Liver (tissue), 10 donors: ENCODE measurements at places on chromosomes 11 and 22. TPM values are rescaled to one million over a fixed set of nuclear protein-coding genes. Genes with fewer than 3 reads are reported as not detected.

DNA sequence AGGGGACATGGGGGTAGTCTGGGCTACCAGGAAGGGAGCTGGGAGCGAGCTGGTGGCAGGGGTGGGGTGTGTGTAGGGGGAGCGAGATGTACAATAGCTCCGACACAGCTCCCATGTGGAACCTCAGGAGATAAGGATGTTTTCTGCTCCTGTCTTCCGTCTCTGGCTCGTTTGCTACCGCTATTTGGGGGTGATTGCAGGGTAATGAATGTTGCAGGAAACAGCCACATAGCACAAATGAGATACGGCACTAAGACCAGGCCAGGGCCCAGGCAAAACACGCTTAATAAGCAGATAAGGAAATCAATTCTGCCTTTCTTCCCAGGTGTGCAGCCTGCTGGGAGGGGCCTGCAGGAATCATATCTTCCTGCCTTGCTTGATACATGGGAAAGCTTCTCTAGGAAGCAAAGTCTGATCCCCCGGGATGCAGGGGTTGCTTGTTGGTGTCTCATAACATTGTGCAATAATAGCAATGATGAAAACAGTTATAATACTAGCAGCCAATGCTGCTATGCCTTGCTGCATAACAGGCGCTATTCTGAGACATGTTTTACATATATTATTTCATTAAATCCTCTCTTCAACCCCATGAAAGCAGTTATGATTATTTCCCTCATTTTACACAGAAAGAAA, 158.7 kb downstream of the ST3GAL4 start:
- peaks cover 8% of the 10 kb centered on the region for H3K27me3 ChIP-seq
- H3K4me3 ChIP-seq: no peak overlapping the region
- H3K27ac ChIP-seq: no peak overlapping the region
- H3K36me3 ChIP-seq: no peaks in the 10 kb centered on the region
- H3K4me1 ChIP-seq: no peaks in the 10 kb centered on the region

DNA sequence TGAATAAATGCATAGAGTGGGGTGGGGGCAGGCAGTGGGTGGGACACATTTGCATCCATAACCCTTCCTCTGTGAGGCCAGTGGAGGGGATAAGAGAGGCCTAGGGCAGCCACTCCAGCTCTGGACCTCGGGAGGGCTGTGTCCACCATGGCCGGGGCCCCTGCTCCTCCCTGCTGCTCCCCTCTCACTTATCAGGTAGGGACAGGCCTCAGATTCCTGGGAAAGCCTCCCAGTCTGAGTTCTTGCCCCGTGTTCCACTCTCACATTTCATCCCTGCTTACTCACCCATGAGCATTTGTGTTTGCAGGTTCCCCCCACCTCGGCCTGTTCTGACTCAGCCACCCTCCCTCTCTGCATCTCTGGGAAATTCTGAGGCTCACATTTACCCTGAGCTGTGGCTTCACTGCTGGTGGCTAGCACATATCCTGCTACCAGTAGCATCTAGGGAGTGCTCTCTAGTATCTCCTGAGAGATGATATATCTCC, 128.7 kb upstream of the TOP3B start:
- H3K4me3 ChIP-seq: no peak overlapping the region
- H3K4me1 ChIP-seq: no peaks in the 10 kb centered on the region
- H3K27ac ChIP-seq: no peak overlapping the region
- no peaks in the 10 kb centered on the region for H3K27me3 ChIP-seq

DNA sequence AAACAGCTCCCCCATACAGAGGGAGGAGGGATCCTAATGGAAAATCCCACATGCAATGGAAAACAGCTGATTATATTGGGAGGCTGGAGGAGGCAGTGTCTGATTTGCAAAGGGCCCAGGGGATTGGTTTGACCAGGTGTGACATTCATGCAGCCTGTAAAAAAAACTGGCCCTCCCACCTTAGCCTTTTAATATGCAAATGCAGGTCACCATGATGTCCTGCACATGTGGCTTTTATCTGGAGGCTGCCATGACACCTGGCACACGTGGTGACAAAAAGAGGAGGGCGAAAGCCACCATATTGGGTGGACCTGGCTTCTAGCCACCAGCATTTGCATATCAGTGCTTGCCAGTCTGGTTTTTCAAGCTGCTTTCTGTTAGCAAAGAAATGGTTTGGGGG, 48.5 kb downstream of the ZNF280B start:
- no peaks in the 10 kb centered on the region for H3K27me3 ChIP-seq
- no peak overlapping the region for H3K27ac ChIP-seq
- no peaks in the 10 kb centered on the region for H3K36me3 ChIP-seq
- no peak overlapping the region for H3K4me3 ChIP-seq
- DNase-seq: no peak

GRCh38 chr11:45078236-45079074, 68.0 kb upstream of the PRDM11 start:
- H3K27ac ChIP-seq: no peak overlapping the region
- H3K4me1 ChIP-seq: peaks cover 8% of the 10 kb centered on the region
- DNase-seq: no peak
- no peaks in the 10 kb centered on the region for H3K36me3 ChIP-seq

DNA sequence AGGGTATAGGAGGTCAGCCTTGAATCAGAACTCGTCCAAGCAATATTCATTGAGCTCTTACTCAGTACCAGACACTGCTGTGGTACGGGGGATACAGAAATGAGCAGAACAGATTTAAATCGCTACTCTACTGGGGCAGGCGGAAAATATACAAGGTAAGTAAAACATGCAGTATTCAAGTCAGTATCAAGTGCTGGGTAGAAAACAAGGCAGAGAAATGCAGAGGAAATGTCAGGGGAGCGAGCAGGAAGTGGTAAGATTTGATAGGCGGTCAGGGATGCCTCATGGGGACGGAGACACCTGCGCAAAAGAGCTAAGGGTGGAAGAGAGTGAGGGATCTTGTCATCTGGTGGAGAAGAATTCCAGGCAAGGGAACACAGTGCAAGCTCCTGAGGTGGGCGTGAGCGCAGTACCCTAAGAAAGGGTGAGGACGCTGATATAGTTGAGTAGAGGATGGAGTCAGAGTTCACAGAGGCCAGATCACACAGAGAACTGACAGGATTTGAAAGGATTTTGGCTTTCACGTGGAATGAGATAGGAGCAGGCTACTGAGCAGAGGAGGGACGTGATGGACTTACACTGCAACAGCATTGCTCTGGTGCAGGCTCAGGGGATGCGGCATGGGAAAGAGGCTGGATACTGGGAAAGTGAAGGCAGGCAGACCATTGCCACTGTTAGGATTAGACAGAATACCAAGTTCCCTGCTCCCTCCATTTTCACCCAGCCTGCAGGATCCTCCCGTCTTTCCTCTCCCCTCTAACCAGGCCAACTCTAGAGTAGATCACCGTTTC, 35.8 kb downstream of the SC5D start:
- no peak for DNase-seq
- peaks cover 8% of the 10 kb centered on the region for H3K4me1 ChIP-seq
- H3K36me3 ChIP-seq: no peaks in the 10 kb centered on the region
- H3K27me3 ChIP-seq: no peaks in the 10 kb centered on the region
- no peak overlapping the region for H3K4me3 ChIP-seq
- H3K27ac ChIP-seq: no peak overlapping the region

DNA sequence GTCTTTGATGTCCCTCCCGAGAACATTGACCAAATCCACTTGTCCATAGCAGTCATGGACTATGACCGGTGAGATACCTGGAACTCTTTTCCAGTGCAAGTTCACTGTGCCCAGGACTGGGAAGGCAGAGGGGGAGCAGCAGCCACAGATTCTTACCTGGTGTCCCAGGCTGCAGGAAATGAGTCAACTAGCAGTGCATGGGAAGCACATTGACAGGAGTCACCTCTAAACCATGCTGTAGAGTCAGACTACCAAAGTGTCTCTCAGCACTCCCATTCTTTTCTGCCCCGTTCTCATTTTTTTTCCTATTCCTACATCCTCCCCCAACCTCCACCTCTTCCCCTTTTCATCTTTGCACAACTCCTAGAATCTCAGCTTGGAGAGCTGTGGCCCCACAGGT, 67.2 kb upstream of the OLFML1 start:
- no peaks in the 10 kb centered on the region for H3K27me3 ChIP-seq
- H3K36me3 ChIP-seq: no peaks in the 10 kb centered on the region
- no peak overlapping the region for H3K27ac ChIP-seq
- DNase-seq: no peak
- H3K4me3 ChIP-seq: no peak overlapping the region

DNA sequence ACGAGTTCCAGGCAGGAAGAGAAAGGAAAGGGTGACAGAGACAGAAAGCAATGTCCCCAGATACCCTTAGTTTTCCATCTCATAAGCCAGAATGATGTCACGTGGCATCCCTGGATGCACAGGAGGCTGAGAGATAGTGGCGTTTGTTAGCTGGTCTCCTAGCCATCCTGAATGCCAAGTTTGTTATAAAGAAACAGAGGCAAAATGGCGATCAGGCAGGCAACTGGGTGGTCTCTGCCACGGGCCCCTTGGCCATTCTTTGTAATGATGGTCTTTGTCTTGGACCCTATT, 5.3 kb downstream of the SMIM38 start:
- no peak overlapping the region for H3K27ac ChIP-seq
- H3K4me3 ChIP-seq: no peak overlapping the region
- H3K36me3 ChIP-seq: no peaks in the 10 kb centered on the region
- peaks cover 3% of the 10 kb centered on the region for H3K27me3 ChIP-seq
- H3K4me1 ChIP-seq: no peaks in the 10 kb centered on the region

The DRD4 gene
- total RNA-seq: not detected

- no peaks in the 10 kb centered on the region for H3K36me3 ChIP-seq
- H3K27me3 ChIP-seq: no peaks in the 10 kb centered on the region
Observed at GRCh38 chr11:86990515-86990914, 35.3 kb upstream of the FZD4 start.

The KCNK7 gene
- total RNA-seq: 0.17 TPM

The FGF19 gene
- not detected for total RNA-seq
